AML-193 (cell line): ENCODE measurements at places on chromosomes 3 and 15.

DNA sequence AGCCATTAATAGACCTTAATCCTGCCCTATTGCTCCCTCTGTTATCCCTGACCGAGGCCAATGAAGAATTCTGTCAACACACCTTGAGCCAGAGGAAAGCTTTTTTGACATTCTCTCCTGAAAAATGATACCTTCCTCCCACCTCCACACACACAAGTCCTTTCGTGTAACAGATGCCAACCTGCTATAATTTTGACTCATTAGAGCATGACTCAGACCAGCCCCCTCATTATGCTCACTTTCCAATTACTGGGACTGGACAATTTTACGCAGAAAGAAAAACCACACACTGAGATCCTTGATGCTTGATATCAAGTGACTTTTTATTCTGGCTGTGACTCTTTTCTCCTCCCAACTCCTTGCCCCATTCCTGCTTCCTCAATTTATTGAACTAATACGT is 50.9 kb downstream of the LSAMP start:
- no peak for DNase-seq

DNA sequence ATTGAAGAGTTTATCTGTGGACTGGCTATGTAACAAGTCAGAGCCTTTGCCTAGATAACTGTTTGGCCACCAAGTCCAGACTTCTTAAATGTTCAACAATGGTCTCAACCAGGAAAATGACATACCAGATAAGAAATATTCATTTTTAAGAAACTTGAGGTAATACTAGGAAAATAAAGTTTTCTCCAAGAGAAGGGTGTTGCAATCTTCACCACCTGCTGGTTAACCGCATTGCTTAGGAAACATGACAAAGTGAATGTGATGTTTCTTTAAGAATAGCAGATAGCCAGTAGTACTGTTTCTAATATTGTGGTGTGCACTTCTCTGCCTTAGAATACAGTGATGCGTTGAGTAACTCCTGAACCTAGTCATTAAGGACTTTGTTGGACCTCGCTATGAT is 321.5 kb upstream of the CADM2 start:
- DNase-seq, result peak; percentile 22

DNA sequence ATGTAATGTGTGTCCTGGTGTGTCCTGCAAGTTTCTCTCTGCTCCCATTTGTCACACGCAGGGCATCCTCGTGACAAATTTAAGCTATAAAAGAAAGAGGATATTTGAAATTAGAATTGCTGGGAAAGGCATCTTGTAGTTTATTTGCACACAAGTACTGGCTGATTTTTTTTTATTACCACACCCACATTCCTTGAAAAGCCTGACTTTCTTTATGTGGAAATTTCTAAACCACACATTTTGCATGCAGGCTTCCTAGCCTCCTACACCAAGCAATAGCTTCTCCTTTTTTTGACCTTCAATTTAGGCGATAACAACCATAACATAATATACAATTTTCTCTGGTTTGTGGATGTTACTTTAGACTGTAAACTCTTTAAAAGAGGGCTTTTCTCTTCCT is 126.1 kb downstream of the SERPINI1 start:
- peak; percentile 91 for DNase-seq

GRCh38 chr3:69542805-69543429 is 157.0 kb upstream of the FRMD4B start:
- DNase-seq, result no peak

- no peak for DNase-seq
Observed at GRCh38 chr3:194001-194400, 2.6 kb upstream of the CHL1 start.

- DNase-seq, result no peak
Observed at GRCh38 chr3:77606372-77606771, 566.5 kb downstream of the ROBO2 start.

DNA sequence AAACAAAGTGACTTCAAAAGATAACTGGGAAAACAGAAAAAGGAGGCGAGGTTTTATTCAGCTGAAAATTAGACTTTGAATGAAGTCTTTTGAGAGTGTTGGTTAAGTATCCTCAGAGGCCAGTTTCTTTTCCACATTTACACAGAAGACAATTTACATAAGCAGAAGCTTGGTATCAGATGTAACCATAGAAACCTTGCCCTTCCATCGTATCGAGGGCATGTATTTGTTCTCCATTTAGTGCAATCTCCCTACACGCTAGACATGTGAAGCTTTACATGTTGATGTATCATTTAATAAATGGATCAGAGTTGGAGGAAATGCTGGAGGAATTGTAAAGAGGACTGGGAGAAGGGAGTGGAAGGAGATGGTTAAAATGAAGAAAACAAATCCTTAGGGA is 161.0 kb upstream of the CRBN start:
- DNase-seq, result no peak

DNA sequence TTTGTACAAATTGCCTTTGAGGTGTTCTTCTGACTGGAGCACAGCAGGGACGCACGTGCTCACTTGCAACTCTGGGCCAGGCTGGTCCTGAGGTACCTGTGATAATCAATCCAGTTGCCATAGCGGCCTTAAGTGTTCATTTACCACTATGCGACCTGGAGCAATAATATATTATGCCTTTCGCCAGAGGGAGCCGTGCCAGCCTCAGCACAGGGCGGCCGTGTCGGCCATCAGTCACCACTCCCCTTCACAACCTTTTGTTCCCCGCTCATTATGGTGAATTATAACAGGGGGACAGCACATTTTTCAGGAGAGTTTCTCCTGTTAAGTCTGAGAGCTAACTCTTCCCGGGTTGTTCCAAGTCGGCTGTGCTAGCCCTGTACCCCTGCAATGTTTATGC is 289.7 kb downstream of the RORA start:
- no peak for DNase-seq

DNA sequence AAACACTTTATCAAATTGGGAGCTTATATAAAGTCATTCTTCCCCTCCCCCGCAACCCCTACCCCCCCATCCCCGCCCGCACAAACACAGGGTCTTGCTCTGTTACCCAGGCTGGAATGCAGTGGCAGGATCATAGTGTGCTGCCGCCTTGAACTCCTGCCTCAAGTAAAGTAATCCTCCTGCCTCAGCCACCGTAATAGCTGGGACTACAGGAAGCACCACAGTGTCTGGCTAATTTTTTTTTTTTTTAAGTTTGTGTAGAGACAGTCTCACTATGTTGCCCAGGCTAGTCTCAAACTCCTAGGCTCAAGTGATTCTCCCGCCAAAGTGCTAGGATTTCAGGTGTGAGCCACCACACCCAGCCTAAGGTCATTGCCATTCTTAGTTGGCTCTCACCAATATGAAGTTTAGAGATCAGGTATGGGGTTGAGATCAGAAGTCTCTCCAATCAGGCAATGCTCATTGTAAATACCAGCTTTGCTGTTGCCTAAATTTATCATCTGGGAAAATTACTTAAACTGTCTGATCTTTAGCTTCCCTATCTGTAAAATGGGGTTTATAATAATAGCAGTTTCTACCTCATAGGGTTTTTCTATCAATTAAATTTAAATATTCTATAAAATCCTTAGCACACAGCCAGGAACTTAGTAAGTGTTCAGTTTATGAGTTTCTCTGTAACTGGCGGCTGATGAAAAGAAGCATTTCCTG is 60.3 kb downstream of the TGFBR2 start:
- no peak for DNase-seq

DNA sequence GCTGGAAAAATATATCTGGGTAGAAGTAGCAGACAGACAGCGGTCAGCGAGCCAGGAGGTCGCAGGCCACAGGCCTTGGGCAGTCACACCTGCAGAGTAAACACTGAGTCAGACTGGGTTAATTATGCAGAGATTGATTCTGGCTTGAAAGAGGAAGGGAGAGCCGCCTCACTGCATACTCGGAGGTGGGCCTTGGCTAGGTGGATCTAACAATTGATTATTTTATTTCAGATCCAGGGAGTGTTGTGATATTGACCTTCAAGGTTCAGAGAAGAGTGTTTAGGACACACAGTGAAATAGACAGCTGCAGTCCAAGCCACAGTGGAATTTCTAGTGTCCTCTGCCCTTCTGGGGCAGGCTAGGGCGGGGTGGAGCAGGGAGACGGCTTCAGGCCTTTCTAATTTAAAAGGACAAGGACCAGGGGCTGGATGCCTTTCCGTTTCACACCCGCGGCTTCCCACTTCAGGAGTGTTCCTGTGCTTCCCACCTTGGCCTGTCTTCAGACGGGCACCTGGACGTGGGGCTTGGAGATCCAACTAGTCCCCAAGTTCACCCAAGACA is 237.3 kb downstream of the XXYLT1 start:
- no peak for DNase-seq

GRCh38 chr15:67892559-67893377 is 52.9 kb upstream of the RNU6-1 start:
- no peak for DNase-seq

DNA sequence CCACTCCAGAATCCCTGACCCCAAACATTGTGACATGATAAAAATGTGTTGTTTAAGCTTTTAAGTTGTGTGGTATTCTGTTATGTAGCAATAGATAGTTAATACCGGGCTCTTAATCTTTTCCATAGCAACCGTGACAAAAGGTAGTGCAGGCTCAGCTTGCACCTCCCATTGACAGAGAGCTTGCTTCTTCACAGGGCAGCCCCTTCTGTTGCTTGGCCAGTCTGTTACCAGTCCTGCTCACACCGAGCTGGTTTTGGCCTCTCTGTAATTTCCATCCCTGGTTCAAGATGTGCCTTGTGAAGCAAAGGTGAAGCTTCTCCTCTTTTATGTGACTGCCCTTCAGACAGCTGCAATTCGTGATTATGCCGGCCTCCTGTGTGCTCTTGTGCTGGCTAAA is 86.9 kb downstream of the CRYGS start:
- DNase-seq, result no peak

DNA sequence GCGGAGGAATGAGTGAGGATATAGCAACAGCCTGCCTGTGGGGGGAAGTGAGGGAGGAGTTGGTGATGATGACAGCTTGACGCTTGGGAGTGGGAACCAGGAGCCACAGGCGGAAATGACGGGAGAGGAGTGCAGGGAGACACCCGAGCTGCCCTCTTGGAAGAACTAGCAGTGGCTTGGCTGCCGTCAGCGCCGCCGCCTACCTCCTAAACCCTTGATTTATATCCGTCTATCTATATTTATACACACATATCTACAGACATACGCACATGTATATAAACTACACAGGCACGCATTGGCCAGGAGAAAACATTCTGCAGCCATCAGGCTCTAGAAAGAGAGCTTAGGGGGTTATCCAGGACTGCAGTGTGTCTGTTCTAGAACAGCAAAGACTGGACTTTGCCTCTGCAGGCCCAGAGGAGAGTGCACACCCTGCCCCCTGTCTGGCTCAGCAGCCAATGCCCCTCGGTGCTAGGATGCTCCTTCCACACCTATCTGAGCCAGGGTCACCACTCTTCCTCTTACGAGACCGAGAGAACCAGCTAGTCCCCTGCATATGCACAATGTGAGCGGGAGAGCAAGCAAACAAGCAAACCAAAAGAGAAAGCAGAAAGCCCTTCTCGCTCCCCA is 45.3 kb upstream of the MAGEF1 start:
- DNase-seq, result no peak
